Activated T-cell treated with anti-CD3 and anti-CD28 coated beads, Interleukin-2, amount 50 U/mL, for 72 hours (primary cell): ENCODE measurements at places on chromosomes 1 and 21. TPM values are rescaled to one million over a fixed set of nuclear protein-coding genes. Genes with fewer than 3 reads are reported as not detected.

Gene UBL4B
- not detected for total RNA-seq

Gene FAM229A
- 14.0 TPM for total RNA-seq

Gene ATAD3C
- total RNA-seq: 3.7 TPM

Gene PRR9
- not detected for total RNA-seq

Gene ZNF496
- 32.9 TPM for total RNA-seq

Gene TMEM82
- total RNA-seq: 0.49 TPM

Gene GPN2
- 55.5 TPM for total RNA-seq

Gene SLAMF7
- total RNA-seq: 68.3 TPM

Gene ETV3L
- total RNA-seq: not detected

Gene TRIM17
- 1.6 TPM for total RNA-seq

Gene TOR3A
- total RNA-seq: 34.0 TPM

Gene ANGPTL3
- not detected for total RNA-seq

Gene FLG2
- total RNA-seq: not detected

Gene CELA2A
- not detected for total RNA-seq

Gene AMY1C
- not detected for total RNA-seq

Gene DENND2D
- 165 TPM for total RNA-seq

Gene CHI3L1
- total RNA-seq: not detected

Gene SLC1A7
- not detected for total RNA-seq

Gene SPRR2E
- not detected for total RNA-seq

Gene GFI1
- 117 TPM for total RNA-seq

Gene FCRL5
- 0.09 TPM for total RNA-seq

Gene TBX15
- 0.07 TPM for total RNA-seq

Gene CDCA8
- 94.0 TPM for total RNA-seq

Gene RGS4
- total RNA-seq: not detected

Gene TRAF3IP3
- 127 TPM for total RNA-seq

Gene GLMN
- total RNA-seq: 22.3 TPM

Gene HSF2BP
- total RNA-seq: 1.3 TPM

Gene SYT6
- not detected for total RNA-seq

Gene SLC2A5
- not detected for total RNA-seq

Gene RAP1GAP
- total RNA-seq: 1.2 TPM

Gene GRHL3
- 0.28 TPM for total RNA-seq

Gene CD34
- 0.05 TPM for total RNA-seq

Gene HMCN1
- total RNA-seq: 0.05 TPM

Gene IL10
- 2.3 TPM for total RNA-seq

Gene OSCP1
- 1.4 TPM for total RNA-seq

Gene GBP4
- 37.7 TPM for total RNA-seq

Gene GBP3
- total RNA-seq: 7.1 TPM

Gene TDRD5
- not detected for total RNA-seq

Gene TMEM240
- 1.0 TPM for total RNA-seq

Gene KCNK1
- total RNA-seq: 5.9 TPM

Gene LENEP
- 0.65 TPM for total RNA-seq

Gene MYOG
- not detected for total RNA-seq

Gene FUBP1
- total RNA-seq: 191 TPM

Gene C1orf115
- total RNA-seq: 0.79 TPM

Gene RGS8
- not detected for total RNA-seq

Gene AMPD1
- total RNA-seq: not detected

Gene FMO2
- total RNA-seq: not detected

Gene MMP23B
- total RNA-seq: 1.5 TPM
